ENCODE measurements at places on chromosomes 5 and 9.
A peak's percentile ranks its signal among the peaks of the same experiment; 100 is the strongest.

DNA sequence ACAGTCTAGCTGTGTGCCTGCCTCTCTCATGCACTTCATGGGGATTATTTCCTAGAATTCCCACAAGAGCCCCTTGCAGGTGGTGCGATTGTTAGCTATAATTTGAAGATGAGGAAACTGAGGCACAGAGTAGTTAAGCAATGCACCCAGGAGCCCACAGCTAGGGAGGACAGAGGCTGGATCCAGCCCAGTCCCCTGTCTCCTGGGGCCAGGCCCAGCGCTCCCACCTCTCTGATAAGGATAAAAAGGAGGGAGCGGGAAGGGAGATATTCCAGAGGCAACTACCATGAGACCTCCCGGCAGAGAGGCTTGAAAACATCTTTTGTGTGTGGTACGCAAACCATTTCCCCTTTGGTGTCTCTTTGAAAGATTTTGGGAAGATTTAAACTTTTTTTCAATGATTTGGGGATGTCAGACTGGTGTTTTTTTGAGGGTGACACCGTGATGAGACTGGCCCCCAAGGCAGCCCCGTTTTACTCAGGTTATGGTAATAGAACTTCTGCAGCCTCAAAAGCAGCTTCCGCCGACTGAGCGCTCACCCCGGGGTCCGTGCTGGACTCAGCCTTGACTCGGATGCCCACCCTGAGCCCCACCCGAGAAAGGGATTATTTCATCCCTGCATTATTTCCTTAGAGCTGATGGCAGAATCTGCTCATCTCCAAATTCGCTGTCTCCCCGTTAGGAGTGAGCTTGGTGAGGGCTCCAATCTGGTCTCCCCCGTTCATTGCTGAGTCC lies 144.7 kb upstream of the IER5L start:
- no peak for DNase-seq

- DNase-seq = no peak
Measured at GRCh38 chr5:122515709-122516431, 203.8 kb downstream of the SNCAIP start.

- no peak for DNase-seq
Measured at GRCh38 chr9:136044207-136044970, 50.7 kb downstream of the NACC2 start.

DNA sequence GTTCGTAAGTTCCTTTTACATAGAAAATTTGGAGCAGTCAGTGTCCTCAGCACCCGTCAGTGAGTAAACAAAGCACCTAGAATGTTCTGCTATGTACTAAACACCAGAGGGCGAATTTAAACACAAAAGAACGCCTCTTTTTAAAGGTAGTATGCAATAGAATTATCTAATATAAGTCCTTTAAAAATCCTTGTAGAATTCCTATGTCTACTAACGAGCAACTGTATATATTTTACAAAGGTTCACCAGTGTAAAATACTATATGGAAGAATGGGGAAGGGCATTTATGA lies 499 bp upstream of the TMEM232 start:
- peak; percentile 27 for DNase-seq

- peak; percentile 5 for DNase-seq
Measured at GRCh38 chr5:11302663-11303062, 541.6 kb upstream of the DAP start.

DNA sequence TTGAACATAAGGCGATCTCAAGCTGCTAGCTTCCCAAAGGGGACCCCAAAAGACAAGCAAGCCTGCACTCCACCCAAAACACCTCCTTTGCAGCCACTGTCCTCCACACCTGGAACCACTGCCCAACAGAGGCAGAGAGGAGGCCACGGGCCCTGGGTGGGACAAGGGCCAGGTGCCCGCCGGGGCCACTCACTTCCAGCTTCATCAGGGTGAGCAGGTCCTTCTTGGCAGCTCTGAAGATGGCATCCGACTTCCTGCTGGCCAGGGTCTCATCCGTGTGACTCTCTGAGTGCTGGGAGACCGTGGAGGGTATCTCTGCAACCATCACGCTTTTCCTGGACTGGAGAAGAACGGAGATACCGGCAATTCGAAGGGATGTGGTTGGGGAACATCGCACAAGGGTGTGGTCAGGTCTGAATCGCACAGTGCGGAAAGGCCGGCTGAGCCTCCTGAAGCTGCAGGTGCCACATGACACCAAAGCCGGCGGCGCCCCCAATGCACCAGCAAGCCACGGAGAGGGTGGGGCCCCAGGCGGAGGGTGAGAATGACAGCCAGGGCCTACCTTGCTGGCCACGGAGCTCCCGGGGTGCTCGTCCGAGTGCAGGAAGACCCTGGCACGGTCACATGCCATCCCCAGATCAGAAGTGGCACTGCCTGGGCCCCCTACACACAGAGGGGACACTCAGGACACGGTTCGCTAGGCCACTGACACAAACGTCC lies 44.6 kb downstream of the PNPLA7 start:
- DNase-seq = no peak

- no peak for DNase-seq
Measured at GRCh38 chr5:68418201-68418600, 202.6 kb downstream of the PIK3R1 start.

DNA sequence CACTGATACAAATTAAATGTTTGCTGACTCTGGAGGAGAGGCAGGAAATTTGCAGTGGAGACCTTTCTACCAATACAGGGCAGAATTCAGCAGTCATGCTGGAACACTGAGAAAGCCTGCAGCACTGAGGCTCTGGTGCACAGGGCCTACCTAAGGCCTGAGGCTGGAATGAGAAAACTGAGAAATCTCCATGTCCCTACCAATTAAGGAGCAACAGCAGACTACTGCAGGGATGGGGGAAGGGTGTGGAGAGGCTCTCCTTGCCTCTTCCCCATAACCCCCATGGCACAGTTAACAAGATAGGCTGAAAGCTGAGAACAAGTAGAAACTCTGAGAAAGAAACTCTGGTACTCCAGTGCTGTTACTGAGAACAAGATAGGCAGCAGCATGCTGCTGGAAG lies 10.5 kb downstream of the FBXO4 start:
- DNase-seq = no peak

GRCh38 chr9:109320331-109320741 lies 523 bp downstream of the EPB41L4B start:
- no peak for DNase-seq

- no peak for DNase-seq
Measured at GRCh38 chr9:101465326-101465915, 29.8 kb upstream of the ALDOB start.

DNA sequence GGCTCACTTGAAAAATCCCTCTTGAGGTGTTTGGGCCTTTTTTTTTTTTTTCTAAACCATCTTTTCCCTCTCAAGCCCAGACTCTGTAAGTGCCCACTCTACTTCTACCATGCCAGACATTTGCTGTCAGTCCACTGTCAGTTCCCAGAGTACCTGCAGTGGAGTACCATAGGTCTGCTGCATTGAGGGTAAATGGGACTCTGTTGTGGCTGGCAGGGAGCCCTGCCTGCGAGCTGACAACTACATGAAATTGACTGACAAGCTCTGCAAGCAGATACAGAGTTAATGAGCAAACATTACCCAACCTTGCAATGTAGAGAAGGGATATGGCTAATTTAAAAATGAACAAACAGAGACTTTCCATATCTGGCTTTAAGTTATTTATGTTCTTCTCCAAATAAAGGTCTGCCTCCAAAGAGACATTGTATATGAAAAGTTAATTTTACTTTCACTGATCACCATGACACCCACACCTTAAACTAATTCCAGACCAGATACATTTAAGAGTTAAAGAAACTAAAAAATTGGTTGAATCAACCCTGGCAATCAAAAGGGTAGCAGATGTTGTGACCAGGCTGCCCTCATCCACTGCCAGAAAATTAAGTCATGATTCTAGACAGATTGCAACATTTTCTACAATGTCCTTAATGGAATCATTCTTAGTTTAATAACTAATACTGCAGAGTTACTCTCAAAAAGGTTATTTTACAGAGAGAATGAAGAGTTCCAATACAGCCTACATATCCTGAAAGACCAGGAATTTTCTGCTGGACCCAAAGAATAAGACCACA lies 100.4 kb upstream of the PAM start:
- DNase-seq = no peak

DNA sequence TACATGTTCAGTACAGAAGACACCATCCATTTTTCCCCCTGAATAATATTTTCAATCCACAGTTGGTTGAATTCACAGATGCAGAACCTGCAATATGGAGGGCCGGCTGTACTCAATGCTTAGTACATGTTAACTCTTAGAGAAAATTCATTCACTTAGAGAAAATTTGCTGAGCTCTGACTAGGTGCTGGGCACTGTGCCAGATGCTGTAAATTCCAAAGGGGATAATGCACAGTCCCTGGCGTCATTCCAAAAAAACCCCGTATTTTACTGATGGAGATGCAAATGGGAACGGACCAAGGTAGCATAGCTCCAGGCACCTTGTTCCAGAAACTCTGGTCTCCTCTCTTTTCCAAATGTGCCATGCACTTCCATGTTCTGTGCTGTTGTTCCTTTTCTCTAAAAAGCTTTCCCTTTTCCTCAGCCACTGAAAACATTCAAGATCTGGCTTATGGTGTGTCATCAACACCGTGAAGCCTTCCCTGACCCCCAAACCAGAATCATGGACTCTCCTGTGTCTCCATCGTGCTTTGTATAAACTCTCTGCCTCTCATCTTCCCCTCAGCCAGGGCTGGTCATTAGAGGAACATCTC lies 55.7 kb upstream of the COL15A1 start:
- DNase-seq = no peak

- no peak for DNase-seq
Measured at GRCh38 chr5:72711351-72711750, 105.1 kb upstream of the TNPO1 start.

- DNase-seq = no peak
Measured at GRCh38 chr5:157959370-157959769, 100.4 kb upstream of the CLINT1 start.

DNA sequence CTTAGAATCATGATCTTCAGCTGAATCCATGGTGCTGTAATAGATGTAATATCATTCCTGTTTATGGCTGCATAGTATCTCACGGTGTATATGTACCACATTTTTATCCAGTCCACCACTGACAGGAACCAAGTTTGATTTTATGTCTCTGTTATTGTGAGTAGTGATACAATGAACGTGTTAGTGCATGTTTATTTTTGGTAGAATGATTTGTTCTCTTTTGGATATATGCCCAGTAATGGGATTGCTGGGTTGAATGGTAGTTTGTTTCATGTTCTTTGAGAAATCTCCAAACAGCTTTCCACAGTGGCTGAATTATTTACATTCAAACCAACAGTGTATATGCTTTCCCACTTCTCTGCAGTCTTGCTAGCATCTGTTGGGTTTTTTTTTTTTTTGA lies 175.1 kb upstream of the CDH10 start:
- DNase-seq = no peak

DNA sequence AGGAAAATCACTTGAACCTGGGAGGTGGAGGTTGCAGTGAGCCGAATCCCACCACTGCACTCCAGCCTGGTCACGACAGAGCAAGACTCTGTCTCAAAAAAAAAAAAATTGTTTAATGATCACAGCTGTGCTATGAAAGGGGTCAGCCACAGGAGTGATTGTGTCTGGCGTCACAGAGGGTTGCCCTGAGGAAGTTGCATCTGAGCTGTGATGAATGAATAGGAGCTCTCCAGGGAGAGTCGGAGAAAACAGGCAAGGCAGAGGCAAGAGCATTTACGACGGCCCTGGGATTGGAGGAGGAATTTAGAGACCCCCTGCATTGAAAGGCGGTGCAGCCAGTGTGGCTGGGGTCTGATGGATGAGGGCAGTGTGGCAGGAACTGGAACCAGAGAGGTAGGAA lies 25.1 kb downstream of the NAIF1 start:
- DNase-seq = no peak

DNA sequence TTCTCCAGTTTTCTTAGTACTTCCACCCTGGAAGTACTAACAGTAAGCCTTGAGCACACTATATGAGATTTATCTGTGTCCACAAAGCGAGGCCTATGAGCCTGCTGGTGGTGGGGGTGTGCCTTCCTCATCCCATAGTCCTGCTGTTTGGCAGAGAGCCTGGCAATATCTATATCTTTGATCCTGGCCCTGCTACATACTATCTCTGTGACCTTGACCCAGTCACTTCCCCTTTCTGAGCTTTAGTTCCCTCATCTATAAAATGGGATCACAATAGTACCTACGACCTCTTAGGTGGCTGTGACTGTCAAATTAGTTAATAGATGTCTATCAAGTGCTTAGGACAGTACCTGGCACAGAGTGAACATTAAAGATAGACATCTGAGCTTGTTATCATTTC lies 114.6 kb upstream of the SAP30L start:
- DNase-seq = no peak

DNA sequence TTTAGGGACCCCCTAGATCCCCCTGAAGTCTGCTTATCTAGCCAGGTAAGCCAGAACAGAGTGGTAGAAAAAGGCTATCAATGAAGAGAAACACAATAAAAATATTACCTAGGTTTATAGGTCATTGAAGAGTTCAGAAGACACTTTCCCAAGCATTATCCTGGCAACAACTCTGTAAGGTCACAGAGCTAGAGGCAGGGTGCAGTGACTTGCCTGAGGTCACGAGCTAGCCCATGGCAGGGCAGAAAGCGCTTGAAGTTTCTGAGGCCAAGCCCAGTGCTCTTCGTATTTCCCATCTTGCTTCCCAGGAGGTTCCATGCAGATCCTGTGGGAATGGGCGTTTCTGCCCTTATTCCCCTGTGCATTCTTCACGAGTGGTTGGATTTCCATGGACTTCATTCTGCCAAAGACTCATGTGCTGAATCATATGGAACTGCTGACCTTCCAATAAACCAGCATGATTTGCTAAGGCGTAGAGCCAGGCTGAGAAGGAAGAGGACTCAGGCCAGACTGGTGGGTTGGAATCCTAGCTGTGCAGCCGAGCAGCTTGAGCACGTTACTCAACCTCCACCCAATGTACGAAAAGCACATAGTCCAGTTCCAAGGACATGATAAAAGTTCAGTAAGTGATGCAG lies 22.1 kb downstream of the TRMO start:
- no peak for DNase-seq

DNA sequence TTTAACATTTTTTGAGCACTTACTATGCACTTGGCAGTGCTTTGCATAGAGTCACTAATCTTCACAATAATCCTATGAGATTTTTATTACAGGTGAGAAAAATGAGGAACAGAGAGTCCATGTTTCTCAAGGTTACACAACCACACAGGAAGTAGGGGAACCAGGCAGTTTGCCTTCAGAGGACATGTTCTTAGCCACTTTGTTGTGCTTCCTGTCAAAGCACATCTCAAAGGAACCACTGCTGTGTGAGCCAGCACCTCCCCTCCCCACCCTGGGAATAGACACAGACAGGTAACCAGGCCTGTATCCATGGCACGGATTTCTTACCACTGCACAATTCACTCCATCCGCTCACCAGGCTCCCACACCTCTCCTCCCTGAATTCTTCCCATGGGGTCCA lies 6.3 kb upstream of the DNAJB5 start:
- DNase-seq = peak; percentile 23

- no peak for DNase-seq
Measured at GRCh38 chr9:40913928-40914673, 214.4 kb downstream of the FOXD4L6 start.

DNA sequence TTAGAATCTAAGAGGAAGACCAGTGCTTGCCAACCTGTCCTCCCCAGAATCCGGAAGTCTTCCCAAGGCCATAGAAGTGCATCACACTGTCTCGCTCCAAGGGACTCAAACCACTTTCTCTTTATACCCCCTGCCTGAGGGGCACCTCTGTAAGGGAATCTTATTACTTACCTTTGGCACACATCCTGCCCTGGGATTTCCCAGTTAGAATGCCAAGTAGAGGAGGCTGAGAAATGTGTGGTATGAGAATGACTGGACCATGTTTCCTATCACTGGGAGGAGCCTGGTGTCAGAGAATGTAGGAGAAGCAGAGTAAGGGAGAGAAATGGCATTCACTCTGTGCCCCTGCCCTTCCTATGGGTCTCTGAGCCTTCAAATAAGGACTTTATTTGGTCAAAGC lies 85.8 kb downstream of the AOPEP start:
- DNase-seq = no peak

GRCh38 chr9:81620002-81620390 lies 69.4 kb downstream of the TLE1 start:
- no peak for DNase-seq

Measured in CD4-positive, alpha-beta T cell treated with Interferon alpha-2 for 1 hour (primary cell).